CD4-positive, alpha-beta T cell treated with Interleukin-1 beta for 1 hour (primary cell): ENCODE measurements at places on chromosomes 1 and 21.

DNA sequence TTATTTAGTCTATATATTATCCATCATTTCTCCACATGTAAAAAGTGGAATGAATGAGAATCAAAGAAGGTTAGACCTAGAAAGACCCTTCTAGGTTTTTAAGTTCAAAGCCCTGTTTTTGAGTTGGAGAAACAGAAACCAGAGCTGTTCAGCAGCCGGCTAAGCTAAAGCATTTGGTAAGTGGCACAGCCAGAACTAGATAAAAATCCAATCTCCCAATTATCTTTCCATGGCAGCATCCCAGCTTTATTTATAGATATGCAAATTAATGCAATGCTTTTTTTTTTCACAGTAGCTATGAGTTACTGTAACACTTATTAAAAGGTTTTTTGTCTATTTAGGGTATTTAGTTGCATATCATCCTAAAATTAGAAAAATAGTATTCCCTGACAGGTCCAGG lies 85.1 kb downstream of the NIBAN1 start:
- no peak for DNase-seq

GRCh38 chr1:46183926-46184557 lies 7.8 kb upstream of the P3R3URF start:
- no peak for DNase-seq

DNA sequence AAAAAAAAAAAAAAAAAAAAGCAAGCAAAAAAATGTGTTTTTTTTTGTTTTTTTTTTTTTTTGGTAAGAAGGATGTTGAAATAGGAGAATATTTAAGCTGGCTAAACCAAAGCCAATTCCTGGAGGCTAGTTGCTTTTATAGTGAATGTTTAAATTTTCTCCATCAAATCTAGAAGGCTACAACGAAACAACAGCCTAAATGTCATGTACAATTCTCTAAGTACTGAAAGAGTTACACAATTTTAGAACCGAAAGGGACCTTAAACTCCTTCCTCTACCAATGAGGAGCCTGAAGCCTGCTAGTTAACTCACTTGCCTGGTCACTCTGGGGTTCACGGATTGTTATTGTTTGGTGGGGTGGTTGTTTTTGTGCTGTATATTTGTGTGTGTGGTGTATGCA lies 3.5 kb downstream of the WLS start:
- no peak for DNase-seq

GRCh38 chr1:224620105-224620504 lies 4.0 kb downstream of the CNIH3 start:
- DNase-seq: no peak

DNA sequence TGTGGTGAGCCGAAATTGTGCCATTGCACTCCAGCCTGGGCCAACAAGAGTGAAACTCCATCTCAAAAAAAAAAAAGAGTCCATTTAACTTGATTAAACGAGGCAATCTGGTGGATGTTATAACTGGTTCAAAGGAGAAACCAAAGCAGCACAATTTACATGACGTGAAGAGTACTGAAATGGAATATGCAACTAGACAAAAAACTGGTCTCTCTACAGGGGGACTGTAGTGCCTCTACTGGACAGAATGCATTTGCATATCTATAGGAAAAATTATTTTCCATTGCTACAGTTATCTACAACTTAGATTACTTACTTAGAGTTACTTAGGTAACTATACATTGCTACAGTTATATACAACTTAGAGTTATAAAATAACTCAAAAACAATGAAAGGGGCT lies 2.7 kb upstream of the CAPN2 start:
- no peak for DNase-seq
